Hematopoietic multipotent progenitor cell treated with erythropoietin and hydrocortisone succinate and interleukin-3 and kit ligand, for 8 days (in vitro differentiated cells): ENCODE measurements at places on chromosomes 12 and 14.

DNA sequence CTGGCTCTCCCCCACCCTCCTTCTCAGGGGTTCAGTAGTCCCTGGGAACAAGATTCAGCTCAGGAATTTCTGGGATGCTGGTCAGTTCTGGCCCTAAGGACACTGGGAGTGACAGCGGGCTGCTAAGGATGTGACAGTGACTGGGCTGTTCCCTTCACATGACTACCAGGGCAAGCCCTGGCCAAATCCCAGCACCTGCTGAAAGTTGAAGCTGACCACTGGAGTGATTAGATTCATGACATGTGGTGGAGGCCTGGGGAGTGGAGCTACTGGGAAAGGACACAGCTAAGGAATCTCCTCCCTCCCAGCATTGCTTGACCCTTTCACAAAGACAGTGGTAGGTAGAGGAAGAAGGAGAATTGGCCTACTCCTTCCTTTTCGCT is 204.9 kb downstream of the DAD1 start:
- no peak for DNase-seq

- no peak for DNase-seq
Measured at GRCh38 chr14:79732911-79733655, 478.2 kb downstream of the DIO2 start.

- DNase-seq, result no peak
Measured at GRCh38 chr14:24207104-24207551, 1.6 kb downstream of the TSSK4 start.

DNA sequence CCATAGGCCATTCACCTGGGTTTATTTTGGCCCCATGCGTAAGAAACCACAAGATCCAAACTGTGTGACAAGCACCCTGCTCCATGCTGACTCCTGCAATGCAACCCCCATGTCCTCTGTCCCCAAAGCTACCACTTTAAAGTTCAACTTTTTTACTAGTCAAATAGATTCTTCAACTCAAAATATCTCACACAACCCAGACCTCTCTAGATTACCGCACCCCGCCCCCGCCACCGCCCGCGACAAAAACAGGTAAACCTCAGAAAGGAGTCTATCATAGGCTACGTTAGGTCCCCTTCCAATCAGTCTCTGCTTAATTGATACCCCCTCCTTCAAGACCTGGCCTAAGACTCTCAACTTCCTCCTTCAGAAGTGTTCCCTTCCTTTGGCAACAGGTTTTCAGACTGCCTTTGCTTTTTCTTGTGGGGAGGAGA is 2.2 kb downstream of the ZFP36L1 start:
- no peak for DNase-seq

DNA sequence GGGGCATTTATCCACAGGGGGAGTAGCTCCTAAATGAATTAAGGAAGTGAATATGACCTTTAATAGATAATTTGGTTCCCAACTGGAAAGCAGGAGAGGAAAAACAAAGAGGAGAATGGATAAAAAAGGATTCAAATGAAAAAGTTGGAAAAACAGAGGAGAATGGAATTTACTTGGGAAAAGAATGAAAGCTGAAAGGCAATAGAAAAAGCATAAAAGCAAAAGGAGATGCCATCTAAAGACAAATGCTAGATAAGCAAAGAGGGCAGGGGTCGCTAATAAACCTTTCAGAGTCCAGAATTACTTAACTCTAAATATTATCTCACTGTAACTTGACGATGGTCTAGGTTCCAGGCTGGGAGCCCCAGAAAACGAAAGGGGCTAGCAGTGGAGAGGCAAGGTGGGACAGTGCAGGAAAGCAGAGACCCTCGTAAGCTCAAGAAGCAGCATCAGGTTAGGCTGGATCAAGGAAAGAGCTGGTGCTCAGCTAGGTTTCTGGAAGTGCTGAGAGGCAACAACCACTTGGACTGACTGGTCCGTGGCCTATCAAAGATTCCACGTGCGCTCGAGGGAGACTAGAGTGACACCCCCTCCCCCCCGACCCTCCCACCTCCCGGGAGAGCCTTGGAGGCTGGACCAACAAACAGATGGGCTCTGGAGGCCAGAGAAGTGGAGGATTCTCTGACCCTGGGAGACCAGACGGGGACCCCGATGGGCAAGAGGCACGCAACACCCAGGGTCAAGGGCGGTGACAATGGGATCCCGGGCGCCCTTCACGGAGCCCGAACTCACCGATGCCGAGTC is 1.2 kb downstream of the SLC2A13 start:
- DNase-seq, result peak; percentile 9

DNA sequence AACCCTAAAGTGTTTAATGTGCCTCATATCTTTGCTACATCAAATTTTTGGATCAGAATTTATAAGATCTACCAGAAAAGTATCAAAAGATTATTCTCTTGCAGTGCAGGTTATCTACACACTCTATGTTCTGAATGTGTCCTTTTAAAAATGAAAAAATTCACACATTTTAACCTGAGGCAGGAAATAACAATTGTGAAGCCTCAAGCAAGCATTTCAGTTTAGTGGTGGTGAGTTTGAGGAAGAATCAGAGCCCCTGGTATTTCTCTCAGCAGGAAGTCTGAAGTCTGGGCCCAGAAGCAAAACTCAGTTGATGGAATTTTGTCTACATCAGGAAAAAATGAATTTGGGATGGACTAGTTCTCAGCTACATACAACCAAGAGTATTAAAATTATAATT is 137.0 kb upstream of the PZP start:
- no peak for DNase-seq

DNA sequence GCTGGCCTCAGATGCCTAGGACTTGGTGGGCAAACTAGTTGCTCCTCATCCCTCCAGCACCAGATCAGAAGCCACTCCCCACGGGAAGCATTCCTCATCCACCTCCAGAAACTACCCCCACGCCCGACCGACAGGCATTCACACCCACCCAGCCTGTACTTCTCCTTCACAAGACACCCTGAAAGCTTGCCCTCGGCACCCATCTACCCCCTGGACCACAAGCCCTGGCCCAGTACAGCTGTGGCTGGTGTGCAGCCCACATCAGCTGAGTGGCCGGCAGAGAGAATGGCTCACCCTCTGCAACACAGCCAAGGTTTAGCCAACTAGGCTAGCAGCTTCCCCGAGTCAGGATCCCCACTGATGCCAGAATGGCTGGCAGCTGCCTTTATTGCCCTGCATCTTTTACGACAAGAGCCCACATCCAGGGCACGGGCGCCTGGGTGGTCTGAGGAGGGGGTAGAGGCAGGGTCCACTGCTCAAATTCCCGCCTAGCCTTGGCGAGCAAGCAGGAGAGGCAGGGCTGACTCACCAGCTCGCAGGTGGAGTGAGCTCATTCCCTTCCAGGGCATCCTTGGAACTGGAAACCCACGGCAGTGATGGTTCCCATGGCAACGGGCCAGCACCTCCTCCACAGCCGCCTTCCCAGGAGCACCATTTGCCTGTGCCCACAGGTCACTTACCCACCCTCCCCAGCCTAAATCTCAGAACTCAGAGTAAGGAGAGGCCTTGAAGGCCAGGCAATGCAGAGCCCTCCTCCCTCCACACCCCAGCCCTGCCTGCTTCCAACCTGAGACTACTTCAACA is 17.1 kb downstream of the ACTN1 start:
- DNase-seq, result no peak

GRCh38 chr12:11026118-11026517 is 3.7 kb upstream of the TAS2R19 start:
- DNase-seq, result peak; percentile 9

GRCh38 chr12:81470923-81471322 is 288.2 kb downstream of the PPFIA2 start:
- DNase-seq, result no peak

DNA sequence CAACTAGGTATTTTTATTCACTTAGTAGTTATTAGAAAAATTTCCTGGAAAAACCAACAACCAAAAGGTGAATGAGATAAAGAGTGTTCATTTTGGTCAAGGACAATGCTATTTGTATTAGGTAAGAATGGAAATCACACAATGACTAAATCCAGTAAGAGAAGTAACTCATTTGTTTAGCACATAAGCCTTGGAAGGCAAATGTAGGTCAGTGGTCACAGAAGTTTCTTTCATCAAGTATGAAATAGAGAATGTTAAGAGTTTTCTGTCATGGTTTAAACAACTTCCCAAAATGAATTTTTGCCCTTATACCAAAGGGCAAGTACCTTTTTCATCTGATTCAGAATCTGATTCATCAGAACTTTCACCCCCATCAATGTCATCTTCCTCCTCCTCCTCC is 101.7 kb downstream of the KIF21A start:
- DNase-seq, result no peak

GRCh38 chr14:71618047-71618446 is 314.2 kb upstream of the RGS6 start:
- no peak for DNase-seq

DNA sequence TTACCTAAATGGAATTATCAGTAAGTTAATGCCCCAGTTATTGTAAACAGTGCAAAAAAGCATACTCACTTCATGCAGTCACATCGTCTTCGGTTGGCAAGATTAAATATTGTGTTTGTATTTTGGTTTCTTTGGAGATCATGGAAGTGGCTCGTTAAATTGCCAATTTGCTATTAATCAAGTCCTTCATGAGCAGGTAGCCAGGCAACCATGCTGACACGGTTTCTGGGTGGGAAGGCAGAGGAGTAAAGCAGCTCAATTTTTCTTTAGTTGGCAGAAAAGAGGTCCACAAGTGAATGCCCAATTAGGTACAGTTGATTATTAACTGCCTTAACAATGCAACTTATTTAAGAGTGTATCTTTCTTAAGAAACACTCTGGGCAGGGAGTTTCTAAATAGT is 43.9 kb downstream of the PPP4R3A start:
- no peak for DNase-seq

DNA sequence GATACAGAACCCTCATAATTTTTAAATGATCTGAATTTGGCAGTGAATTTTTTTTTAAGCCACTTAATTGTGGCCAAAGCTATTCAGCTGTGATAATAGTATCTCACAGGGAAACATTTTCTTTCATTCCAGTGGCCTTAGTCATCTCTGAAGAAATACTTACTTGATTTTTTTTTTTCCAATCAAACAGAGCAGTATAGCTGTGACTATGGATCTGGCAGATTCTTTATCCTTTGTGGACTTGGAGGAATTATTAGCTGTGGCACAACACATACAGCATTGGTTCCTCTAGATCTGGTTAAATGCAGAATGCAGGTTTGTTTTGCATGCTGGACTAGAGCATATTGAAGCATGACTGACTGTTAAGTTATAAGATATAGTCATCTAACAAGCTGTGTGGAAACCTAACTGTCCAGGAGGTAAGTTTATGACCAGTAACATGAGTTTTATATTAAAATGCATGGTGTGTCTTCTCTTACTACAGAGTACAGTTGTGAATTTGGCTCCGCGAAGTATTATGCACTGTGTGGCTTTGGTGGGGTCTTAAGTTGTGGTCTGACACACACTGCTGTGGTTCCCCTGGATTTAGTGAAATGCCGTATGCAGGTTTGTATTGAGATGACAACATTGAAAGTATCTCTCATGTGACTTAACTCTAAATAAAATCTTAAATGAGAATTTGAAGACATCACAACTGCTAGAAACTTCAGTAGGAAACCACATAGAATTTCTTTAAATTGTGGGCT is 1.9 kb downstream of the SLC25A3 start:
- no peak for DNase-seq

DNA sequence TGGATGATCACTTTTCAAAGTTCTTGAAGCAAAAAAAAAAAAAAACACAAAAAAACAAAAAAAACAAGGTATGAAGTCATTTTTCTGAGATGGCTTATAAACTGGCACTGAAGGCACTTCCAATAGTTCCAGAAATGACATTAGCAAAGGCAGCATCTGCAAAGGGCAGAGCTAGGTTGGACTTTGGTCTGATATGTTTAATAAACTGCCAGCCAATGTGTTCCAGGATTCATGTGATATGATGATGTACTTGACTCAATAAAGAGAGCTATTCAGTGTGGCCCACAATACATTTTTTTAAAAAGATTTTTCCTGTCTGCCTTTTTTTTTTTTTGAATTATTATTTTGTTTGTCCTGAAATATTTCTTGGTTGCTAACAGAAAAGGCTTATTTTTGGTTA is 79.6 kb downstream of the VRK1 start:
- no peak for DNase-seq

DNA sequence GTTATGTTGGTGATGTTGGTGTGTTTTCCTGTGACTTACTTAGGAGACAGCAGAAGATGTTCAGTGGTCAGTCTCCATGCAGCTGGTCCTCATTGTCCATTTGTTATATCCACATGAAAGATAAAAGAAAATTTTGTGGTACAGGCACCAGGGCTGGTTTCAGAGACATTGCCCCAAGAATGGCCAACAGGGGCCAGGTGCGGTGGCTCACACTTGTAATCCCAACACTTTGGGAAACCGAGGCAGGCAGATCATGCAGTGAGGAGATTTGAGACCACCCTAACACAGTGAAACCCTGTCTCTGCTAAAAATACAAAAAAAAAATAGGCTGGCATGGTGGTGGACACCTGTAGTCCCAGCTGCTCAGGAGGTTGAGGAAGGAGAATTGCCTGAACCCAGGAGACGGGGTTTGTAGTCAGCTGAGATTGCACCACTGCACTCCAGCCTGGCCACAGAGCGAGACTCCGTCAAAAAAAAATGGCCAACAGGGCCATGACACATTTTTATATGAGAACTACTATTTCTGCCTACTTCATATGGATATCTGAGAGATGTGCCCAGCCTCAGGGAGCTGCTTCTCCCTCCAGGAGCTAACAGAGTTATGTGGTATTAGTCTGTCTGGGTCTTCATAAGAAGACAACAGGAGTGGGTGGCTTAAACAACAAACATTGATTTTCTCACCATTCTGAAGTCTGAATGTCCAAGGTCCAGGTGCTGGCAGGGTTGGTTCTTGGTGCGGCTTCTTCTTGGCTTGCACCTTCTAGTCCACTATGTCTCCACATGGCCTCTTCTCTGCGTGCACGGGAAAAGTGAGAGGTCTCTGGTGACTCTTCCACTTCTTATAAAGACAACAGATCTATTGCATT is 821.7 kb downstream of the TMEM121 start:
- DNase-seq, result no peak

DNA sequence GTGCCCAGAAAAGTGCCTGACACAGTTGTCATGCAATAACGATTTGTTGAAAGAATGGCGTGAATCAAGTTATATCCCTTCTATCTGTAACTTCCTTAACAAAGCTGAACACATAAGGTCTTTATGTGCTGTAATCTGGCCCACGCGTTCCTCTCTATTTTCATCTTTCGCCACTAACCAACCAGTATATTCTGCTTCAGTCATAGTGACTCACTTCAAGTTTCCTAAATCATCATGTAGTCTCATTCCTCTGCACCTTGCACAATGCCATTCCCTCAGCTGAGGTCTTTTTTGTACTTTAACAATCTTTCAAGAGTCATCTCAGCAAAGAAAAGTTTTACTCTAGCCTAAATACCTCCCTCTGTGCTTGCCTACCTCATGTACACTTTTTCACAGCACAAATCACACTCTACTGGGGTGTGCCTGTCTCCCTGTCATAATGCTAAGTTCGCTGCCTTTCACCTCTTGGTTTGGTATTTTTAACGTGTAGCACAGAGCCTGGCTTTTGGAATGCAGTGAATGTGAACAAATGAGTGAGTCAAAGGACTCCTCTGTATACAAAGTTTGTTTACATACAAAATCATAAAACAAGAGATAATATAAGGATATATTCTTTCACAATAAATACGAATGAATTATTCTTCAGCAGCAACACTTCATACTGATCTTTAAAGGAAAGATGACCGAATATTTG is 2.9 kb upstream of the CMAS start:
- DNase-seq, result no peak
